ENCODE measurements at places on chromosomes 2 and 18.

- DNase-seq = no peak
Observed at GRCh38 chr2:118223511-118223991, 135.3 kb downstream of the INSIG2 start.

DNA sequence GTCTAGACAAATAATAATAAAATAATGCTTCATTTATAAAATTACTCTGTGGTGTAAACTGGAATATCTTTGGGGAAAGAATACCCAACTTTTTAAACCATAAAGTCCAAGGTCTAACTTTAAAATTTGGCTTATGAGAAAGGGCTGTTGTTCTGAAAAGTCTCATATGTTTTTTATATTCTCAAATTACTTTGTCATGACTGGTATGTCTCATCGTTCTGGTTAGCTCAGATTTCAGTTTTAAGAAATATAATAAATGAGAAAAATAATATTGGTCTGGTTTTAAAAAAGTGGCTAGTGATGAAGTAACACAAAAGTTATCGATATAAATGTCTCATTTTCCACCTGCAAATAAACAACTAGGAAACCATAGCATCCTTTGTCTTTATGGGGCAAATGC lies 1658.1 kb downstream of the LRP1B start:
- DNase-seq = no peak

DNA sequence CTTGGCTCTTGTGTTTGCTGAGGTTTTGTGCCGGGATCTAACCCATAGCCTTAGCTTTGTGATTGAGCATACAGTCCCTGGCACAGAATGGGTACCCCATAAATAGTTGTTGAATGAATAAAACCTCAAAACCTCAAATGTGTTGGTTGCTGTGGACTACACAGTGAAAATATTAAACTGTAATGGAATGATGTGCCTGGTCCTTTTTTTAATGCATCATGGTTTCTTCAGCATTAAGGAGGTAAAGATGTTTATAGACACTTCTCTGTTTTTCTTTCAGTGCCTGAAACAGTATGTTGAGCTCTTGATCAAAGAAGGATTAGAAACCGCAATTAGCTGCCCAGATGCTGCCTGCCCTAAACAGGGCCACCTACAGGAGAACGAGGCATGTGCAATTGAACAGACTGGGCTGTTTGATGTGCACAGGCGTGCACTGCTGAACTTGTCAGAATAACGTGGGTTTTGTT lies 97.0 kb downstream of the RNF144A start:
- peak; percentile 47 for DNase-seq

- DNase-seq = no peak
Observed at GRCh38 chr2:16069933-16070647, 129.7 kb downstream of the MYCN start.

GRCh38 chr2:185201063-185201462 lies 537.5 kb upstream of the FSIP2 start:
- DNase-seq = no peak

DNA sequence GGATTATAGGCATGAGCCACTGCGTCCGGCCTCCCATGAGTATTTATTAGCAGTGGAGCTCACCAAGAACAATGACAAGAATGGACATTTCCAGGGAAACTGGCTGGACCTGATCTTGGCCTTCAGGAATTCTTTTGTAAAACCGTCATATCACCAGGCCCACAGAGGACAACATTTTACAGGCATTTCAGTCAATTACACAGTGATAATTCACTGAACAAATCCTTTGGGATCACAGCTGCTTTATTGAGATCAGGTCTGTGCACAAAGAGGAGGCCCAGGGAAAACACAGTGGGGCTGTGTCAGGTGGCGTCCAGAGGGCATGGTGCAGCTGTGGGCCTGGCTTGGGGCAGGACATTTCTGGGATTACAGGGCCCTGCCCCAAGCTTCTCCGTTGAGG lies 30.1 kb upstream of the GTF2A1L start:
- DNase-seq = no peak

GRCh38 chr2:106272216-106272807 lies 78.2 kb upstream of the UXS1 start:
- no peak for DNase-seq

DNA sequence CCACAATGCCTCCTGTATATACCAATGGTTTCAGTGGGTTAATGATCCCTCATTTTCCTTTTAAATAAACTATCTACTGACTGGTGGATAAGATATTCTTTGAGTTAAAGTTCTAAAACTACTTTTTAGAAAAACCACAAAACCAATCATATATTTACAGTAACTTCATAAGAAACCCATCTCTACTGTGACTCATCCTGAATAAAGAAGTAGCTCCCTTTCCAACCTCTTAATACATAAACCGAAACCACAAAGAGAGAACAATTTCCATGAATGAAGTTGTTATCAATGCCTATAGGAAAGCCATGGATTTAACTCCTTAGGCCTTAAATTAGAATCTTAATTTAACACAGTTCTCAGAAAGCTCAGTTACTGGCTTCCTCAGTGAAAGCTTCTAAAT lies 227.0 kb upstream of the SMAD7 start:
- DNase-seq = no peak

DNA sequence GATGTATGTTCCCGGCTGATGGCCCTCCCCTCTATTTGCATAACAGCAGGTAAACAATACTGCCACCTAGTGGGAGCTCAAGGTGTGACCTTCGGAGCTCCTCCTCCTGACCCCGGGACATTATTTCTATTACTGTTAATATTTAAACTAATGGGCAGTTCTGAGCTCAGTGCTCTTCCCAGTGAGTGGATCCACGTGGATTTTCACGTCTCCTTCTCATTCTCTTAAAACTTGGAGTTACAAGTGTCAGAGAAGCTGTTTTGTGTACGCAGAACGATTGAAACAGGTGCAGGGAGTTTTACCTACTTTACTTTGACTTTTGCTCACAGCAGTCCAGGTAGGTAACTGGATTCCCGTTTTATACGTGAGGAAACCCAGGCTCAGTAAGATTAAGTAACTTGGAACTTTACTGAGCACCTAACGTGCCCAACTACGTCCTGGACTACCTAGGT lies 127.3 kb downstream of the PRKCE start:
- peak; percentile 81 for DNase-seq

DNA sequence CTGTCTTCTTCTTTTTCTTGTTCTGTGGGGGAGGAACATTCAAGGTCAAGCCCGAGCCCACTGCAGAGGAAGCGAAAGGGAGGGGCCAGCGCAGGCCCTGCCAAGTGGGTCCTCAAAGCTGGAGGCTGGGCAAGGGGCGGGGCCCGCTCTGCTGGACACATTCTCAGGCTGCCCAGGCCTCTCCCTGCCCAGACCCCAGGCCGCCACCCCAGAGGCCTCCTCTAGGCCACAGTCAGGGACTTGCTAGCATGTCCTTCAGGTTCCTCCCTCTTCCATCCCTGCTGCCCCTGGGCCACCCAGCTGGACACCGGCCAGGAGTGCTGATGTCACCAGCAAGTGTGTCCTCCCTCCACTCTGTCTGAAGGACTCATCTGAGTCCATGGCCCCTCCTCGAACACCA lies 44.1 kb downstream of the KIF1A start:
- DNase-seq = no peak

DNA sequence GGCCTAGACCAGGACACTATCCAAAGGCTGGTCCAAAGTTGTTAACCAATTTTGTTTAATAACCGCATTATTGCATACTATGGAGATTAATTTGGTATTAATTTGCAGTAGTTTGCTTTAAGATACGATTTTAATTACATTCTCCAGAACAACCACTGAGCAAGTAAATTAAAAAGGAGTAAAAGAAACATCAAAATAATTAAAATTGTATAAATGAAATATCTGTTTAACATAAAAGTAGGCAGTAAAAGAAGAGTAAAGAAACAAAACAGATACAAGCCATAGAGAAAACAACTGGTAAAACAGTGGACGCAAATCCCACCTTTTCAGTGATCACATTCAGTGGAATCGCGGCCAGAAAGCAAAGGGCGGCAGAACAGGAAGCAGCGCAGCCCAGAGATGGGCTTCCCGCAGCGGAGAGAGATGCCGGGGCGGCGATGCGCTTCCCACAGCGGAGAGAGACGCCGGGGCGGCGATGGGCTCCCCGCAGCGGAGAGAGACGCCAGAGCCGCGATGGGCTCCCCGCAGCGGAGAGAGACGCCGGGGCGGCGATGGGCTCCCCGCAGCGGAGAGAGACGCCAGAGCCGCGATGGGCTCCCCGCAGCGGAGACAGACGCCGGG lies 176.8 kb downstream of the RTP5 start:
- DNase-seq = no peak

DNA sequence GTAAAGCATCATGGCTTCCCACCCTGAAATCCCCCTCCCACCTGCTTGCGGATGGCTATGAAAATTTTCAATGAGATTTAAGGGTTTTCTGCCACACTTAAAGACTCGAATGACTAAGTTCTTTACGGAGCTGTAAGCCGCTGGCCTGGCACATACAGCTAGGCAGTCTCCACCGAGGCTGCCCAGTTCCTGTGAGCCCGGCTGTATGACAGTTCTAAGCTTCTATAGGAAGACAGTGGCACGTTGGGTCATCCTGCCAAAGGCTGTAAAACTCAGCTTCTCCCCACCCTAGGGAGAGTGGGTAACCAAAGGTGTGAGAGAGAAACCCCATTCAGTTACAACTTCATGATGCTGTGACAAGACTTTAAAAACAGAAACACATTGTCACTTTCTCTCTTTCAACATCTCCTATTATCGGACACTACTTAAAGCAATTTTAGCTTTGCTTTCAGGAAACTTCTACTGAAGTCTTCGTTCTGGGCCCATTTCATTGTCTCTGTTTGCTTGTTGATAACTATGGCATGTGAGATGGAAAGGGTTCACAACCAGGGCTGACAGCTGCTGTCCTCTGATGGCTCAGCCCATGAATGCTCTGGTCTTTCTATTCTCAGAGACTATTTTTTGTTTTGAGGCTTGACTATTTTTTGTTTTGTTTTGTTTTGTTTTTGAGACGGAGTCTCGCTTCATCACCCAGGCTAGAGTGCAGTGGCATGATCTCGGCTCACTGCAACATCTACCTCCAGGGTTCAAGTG lies 7.1 kb downstream of the CASP8 start:
- peak; percentile 36 for DNase-seq

DNA sequence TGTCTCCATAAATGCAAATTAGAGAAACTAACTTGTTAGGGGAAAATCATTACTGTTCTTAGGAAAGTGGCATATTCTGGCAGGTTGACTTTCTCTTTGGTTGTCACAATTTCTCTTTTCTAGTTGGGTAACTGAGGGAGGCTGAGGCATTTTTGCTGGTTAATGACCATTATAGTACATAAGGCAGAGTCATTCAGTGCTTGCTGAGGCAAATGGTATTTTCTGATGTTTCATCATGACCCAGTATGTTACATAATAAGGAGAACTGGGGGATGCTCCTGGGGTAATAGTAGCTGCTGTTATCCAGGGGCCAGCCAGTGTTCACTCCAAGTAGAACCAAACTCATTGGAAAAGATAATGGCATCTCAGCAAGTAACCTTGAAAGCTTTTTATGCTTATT lies 62.3 kb downstream of the ITGA6 start:
- no peak for DNase-seq

DNA sequence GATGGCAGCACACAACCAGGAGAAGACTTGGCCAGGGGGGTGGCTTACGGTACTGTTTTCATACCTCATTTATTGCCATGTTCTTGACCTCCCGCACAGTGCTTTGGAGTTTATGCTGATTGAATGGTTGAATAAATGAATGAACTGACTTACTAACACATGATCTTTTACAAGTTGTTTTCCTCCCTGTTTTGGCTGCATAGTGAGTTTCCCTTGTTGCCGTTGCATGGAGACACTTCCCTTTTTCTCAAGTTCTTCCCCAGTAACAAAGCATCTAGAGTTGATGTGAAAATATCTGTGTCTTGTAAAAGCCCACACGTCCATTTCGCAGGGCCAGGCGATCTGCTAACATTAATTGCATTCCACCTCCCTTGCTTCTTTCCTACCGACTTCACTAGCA lies 35.7 kb upstream of the RAB1A start:
- DNase-seq = no peak

DNA sequence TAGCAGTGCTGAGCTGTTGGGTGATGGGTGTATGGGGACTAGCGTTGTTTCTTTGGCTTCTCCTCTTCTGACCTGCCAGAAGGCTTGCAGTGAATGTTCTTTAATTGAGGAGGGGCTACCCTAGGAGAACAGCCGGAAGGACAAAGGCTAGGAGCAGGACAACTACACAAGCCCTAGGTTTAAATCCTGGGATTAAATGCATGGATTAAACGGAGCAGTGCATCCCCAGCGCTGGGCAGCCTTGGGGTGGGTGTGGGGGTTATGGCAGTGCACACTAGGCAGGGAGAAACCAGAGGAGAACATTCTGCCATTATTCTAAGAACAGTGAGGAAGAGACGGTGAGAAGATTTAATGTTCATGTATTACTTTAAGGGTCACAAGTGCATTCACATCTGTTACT lies 86.4 kb upstream of the MCFD2 start:
- no peak for DNase-seq

DNA sequence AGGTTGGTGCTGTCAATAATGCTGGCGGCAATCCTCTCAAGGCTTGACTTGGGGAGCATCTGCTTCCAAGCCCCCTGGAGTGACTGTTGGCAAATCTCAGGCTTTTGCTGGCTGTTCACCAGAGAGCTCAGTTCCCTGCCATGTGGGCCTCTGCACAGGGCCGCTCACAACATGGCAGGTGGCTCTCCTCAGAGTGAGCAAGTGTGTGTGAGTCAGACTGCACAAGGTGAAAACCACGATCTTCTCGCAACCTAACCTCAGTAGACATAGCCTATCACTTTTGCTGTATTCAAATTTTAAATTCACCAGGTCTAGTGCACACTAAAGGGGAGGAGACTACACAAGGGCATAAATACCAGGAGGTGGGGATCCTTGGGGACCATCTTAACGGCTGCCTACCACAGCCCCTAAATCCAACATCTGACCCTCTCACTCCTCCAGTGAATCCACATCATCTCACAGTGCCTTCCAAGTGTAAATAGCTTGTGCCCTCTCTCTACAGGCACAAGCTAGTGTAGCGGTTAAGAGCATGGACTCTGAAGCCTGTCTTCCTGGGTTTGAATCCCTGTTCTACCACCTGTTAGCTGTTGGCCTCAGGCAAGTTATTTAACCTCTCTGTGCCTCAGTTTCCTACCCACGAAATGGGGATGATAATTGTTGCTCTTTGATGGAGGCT lies 187.7 kb upstream of the CXCR4 start:
- DNase-seq = peak; percentile 70

DNA sequence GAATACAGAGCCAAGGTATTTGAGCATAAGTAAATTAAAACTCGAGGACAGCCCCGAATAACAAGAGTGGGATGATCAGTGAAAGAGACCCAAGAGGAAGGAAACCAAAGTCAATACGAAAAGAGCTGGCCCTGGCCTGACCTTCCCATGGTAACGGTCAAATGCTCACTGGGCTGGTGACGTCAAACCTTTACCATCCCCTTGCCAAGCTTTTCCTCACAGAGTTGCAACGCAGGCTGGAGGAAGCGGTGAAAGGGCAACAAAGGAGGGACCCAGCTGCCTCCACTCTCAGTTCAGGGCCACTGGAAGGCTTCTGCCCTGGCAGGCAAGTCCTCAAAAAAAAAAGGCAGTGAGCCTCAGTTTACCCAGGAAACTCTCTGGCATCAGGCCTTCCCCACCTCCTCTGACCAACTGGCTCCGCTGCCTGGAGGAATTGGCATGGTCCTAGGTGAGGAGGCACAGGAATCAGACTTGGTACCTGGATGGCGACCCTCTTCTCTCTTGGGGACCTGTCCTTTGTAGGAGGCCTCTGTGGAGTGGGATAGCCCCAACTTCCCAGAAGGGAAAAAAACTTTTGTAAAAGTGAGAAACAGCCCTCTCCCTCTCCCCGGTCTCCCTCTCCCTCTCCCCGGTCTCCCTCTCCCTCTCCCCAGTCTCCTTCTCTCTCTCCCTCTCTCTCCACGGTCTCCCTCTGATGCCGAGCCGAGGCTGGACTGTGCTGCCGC lies 212.4 kb downstream of the ANAPC1 start:
- DNase-seq = no peak

- DNase-seq = no peak
Observed at GRCh38 chr18:32174719-32175118, 15.1 kb upstream of the MEP1B start.

Measured in CD4-positive, alpha-beta T cell treated with Interleukin-2 at 100 ng/mL for 4 hours (primary cell).